Inflammatory macrophage (primary cell): ENCODE measurements at places on chromosomes 2 and 18.

DNA sequence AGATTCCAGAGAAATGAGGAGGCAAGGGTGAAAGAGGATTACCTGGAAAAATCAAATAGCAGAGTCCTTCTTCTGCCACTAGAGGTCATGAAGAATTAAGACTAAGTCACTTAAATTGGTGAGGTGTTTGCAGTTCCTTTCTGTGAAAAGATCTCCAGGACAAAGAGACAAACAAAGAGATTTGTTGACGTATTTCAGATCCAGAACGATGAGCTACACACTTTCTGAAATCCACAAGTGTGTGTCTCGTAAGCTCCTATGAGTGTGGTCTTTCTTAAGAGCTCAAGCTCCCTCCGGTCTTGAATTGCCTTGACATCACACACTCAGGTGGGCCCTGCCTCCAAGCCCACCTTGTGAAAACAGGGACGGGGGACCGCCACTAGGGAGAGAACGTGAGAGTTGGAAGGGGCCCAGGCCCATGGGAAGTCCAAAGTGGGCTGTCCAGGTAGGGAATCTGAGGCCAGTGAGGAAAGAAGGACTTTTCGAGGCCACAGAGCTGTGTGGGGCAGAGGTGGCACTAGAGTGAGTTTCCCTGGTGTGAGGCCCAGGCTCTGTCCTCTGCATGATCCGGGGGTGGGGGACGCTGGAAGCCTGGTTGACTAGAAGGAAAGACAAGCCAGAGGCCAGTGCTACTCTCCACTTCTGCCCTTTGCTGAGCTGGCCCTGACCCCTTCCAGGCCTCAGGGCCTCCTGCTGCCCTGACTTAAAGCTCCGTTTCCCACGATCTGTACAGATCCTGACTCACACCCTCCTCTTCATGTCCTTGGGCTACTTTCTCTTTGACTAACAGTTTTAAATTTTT is 168.1 kb upstream of the NCK2 start:
- peak; percentile 9 for DNase-seq

GRCh38 chr2:47276061-47276460 is 121.0 kb upstream of the STPG4 start:
- DNase-seq: no peak

- no peak for DNase-seq
These were observed 86.2 kb downstream of the MIB1 start for GRCh38 chr18:21826641-21827302.

DNA sequence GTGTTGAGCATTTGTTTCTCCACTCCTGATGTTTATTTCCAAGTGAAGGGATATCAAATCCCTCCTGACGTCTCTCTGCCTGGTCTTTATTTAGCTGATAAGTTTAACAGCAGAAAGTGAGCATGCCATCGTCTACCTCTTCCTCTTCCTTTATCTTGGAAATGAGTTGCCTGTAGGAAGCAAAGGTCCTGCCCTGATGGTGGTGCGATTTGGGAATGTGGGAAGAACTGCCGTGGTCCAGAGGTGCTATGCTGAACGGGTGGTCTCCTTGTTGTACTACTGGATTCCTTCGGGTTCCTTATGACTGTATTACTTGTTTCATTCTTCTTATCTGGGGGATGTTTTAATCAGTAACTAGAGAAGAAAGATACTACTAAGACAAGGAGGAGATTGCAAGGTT is 217.5 kb downstream of the PMAIP1 start:
- DNase-seq: no peak

DNA sequence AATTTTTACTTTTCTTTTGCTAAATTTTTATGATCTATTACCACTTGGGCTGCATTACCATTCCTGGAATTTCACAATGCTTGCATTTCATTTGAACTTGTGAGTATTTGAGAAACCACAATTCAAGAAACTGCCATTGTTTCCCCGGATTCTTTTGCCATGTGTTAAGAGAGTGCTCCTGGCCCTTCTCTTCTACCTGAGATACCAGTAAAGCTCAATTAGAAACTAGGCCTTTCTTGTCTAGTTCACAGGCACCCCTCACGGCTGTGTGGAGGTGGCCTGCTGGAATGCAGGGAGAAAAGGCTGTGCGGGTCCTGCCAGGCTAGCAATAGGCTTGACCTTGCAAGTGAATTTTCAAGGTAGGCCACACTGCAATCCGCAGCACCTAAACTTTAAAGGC is 40.8 kb downstream of the ZEB2 start:
- DNase-seq: no peak

GRCh38 chr2:155157065-155157464 is 458.6 kb downstream of the KCNJ3 start:
- DNase-seq: no peak

DNA sequence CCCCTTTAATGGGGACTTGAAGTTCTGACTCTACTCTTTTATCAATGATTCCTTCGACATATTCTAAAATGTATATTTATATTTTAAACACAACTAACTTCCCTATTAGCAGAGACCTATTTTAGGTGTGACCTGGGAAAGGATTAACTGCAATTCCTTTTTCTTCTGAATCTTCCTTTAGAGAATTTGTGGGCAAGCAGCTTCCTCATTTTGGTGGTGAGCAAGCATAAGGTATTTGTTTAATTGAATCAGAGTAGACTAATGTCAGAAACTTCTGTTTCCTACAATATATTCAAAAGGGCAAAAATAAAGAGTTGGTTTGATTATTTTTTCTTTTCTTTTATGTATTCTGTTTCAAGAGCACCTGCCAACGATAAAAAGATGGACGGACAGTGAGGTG is 237.0 kb downstream of the IKZF2 start:
- DNase-seq: peak; percentile 18

DNA sequence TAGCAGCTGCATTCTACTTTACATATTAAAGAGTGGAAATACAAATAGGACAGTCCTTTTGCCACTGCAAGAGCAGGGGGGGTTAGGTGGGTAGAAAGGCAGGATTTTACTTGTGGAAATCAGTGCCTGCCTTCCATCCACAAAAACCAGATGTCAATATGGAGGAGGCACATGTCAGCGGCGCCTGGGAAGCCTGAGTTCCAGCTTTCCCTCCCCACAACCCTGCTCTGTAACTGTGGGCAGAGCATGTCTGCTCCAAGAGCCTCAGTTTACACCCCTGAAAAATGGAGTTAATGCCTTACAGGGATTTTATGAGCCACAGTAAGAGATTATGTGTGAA is 32.9 kb downstream of the STEAP3 start:
- no peak for DNase-seq

DNA sequence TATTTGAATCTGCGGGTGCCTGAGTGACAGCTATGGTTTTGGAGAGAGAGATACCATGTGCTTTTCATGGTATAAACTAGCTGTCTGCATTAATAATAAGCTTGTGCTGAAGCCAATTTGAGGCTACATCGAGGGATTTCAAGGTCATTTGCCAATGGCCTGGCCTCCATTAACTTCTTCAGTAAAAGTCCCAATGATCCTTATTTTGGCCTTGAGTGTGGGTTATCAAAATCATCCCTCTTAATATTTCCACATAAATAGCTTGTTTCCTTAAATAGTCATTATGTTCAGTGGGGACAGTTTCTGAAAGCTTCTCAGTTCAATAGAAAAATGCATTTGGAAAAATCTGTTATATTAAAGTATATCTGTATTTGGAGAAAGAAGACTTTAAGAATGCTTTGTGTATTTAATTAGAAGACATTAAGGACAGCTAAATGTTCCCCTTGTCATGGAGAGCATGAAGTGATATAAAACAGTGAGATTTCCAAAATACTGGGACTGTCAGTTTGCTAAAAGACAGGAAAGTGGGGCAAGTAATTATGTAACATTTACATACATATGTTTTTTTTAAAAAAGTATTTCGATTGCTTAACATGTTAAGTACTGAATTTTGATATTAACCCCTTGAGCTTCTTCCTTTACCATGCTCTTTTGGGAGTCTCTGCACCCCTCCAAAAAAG is 355.5 kb upstream of the ZEB2 start:
- DNase-seq: no peak

DNA sequence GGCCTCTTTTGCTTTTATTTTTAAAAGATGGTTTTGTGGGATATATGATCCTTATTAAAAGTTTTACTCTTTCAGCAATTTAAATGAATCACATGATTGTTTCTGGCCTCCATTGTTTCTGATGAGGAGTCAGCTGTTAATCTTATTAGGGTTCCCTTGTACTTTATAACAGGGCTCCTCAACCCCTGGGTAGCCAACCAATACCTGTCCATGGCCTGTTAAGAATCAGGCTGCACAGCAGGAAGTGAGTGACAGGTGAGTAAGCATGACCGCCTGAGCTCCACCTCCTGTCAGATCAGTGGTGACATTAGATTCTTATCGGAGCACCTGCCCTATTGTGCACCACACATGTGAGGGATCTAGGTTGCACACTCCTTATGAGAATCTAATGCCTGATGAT is 45.1 kb upstream of the FAM98A start:
- DNase-seq: no peak

DNA sequence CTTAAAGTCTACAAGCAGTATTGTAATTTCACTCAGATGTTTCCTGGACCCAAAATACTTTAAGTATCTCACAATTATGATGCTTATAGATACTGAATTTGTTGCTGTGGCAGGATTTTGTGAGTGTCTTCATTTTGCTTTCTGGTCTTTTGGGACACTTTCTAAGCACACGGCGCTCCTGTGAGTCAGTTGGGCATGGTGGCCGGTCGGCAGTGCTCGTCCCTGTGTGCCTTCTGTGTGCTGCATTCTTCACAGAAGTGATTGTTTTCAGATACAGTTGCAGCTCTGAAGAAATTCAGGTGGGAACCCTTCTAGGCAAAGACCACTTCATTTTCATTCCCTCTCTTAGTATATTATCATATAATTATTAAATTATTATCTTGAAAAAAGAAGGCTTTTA is 273.3 kb downstream of the ZNF407 start:
- DNase-seq: no peak

- DNase-seq: peak; percentile 30
These were observed 9.1 kb downstream of the DNAH7 start for GRCh38 chr2:196059491-196059960.

DNA sequence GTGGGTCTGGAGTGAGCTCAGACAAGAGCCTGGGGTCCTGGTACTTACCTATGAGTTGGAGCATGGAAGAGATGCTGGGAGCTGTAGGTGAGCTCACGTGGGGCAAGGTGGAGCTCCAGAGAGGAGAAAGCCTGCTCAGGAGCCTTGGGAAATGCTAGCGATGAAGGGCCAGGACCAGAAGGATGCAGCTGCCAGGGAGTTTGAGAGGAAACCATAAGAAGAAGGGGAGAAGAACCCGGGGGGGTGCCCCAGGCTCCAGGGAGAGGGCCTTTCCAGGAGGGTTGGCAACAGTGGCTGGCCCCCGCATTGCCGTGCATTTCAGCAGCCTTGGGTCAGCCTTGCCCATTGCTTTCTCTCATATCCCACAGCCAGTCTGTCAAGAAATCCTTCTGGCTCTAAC is 268.7 kb downstream of the GLI2 start:
- no peak for DNase-seq

- DNase-seq: peak; percentile 81
These were observed 427.7 kb downstream of the TGIF1 start for GRCh38 chr18:3877678-3878077.

DNA sequence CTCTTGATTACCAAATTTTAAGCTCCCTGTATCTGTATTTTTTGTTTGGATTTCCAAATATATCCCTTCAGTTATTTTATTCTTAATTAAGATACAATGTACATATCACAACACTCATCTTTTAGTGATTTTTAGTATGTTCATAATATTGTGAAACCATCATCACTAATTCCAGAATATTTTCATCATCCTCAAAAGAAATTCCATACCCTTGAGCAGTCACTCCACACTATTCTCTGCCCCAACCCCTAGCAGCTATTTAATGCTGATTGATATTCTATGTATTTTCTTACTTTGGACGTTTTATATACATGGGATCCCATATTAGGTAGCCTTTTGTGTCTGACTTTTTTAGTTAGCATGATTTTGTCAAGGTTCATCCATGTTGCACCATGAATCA is 127.4 kb upstream of the SLC8A1 start:
- no peak for DNase-seq

DNA sequence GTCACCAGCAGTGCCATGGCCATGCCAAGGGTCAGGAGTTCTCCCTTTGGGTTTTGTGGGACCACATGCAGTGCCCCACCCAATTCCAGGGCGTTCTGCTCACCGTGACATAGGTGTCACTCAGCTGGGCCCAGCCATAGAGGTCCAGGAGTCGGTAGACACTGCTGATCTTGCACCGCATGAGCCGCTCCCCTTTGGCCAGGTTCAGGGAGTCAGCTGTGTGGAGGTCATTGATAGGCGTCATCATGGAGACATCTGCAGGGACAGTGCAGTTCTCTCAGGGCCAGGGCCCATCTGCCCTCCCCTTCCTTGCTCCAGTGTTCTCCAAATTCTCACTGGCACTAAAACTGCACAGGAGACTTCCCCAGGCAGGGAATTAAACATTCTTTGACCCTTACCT is 71.9 kb downstream of the ADD2 start:
- no peak for DNase-seq

GRCh38 chr18:12307701-12308385 is at the start of gene TUBB6:
Gene TUBB6 (plus strand): TSS chr18:12308241. CDS start chr18:12308293, 52 bp downstream.
- DNase-seq: peak; percentile 83

DNA sequence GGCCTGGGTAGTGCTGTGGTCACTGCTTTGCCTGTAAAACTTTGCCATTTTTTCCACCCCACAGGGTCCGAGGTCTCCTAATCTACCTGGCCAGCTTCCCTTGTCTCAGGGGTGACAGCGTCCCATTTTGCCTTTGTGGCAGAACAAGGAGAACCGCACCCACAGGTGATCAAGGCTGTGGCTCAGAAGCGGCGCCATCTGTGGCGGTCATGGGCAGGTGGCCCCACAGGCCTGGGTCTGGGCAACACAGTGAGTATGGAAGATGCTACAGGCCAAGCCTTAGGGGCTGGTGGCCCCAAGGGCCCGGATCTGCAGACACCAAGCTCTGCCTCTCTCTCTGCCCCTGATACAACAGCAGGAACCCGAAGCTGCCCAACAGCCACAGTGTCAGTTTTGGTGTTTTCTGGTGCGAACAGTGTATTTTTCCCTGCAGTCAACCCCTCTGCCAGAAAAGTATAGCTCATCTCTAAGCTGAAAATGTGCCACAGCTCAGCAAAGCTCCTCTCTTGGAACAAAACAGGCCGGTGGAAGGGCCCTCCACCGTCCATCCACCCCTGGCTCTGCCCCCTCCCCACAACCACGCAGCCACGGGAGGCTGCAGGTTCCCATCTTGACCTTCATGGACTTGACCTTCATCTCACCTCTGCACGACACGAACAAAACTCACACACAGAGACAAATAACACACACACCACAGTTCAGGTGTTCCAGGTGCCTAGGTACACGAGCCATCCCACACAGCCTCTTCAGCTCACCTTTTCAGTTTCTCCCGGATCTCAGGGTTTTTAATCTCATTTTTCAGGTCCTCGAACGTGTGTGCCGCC is 96.7 kb downstream of the PXDN start:
- DNase-seq: no peak

GRCh38 chr2:65528241-65528574 is 95.8 kb upstream of the SPRED2 start:
- no peak for DNase-seq
